Stimulated activated CD4-positive, alpha-beta T cell treated with anti-CD3 and anti-CD28 coated beads, Interleukin-12 subunit alpha, Interleukin-12 subunit beta, amount 100 ng/mL, for 24 hours (primary cell): ENCODE measurements at places on chromosomes 7 and 10.

DNA sequence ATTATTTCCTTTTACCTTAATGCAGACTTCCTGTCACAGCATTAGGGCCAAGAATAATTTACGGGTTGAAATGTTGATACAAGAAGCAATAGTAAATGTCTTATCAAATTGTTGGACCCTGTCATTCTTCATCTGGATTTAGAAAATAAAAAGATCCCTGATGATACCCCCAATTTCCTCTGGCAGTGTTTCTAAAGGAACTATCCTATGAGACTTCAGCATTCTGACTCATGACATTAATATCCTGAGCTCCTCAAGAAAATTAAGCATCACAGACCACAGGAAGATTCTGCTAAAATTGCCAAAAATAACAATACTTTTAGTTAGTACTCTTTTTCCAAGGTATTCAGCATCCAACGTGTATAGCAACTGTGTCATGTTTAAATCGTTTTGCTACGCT lies 490.5 kb upstream of the ANKRD30A start:
- DNase-seq, result no peak

DNA sequence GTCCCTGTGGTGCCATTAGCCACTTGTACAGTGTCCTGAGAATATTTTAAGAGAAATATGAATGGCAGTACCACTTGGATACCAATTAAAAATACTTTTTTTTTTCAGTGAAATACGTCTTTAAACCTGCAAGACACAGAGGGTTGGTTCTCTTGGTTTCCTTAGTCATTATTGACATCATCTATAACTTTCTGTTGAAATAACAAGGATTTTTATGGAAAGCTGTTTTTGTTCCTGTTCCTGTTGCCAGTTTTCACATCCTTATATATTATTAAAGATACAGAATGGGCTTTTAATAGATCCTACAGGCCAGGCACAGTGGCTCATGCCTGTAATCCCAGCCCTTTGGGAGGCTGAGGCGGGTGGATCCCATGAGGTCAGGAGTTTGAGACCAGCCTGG lies 579.9 kb downstream of the AUTS2 start:
- no peak for DNase-seq

DNA sequence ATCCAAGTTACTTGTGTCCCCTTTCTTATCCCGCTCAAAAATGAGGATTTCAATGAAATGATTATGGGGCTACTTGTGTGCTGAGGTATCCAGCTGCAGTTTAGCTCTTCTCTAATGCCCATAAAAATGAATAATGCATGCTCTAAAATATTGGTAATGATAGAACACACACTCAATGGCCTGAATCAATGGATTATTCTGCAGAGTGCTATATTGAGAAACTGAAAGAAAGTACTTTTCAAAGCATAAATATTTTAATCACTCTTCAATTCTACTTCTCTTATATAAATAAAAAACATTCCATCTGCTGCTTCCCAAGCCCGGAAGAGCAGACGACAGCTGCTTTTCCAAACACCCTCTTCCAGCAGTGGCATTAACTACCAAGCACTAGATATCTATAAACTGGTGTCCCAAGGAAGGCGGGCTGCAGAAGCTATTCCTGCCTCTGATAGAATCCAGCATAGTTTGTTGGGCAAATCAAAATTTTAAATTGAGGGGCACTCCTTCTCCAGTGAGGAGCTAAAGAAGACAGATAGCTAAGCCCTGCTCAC lies 284.9 kb upstream of the AOAH start:
- no peak for DNase-seq

DNA sequence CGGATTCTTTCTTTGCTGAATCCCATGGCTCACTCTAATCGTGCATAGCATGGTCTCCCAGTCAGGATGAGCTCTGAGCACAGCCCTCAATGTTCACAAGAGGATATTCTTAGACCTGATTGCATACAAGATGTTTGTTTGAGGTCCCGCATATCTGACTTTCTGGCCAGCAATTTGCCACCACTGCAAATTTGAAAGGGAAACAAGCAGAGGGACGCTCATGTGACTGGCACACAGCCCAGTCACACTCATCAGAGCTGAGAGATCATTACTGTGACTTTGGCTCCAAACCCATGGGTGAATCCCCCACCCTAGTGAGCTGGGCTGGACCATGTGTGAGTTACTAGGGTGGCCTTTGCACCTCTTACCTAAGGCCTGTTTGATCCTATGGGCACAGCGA lies 9.9 kb downstream of the TAS2R41 start:
- no peak for DNase-seq

- DNase-seq, result no peak
Measured at GRCh38 chr10:72123616-72124015, 35.3 kb upstream of the SPOCK2 start.

GRCh38 chr7:1632916-1633785 lies 36.9 kb upstream of the ELFN1 start:
- no peak for DNase-seq

DNA sequence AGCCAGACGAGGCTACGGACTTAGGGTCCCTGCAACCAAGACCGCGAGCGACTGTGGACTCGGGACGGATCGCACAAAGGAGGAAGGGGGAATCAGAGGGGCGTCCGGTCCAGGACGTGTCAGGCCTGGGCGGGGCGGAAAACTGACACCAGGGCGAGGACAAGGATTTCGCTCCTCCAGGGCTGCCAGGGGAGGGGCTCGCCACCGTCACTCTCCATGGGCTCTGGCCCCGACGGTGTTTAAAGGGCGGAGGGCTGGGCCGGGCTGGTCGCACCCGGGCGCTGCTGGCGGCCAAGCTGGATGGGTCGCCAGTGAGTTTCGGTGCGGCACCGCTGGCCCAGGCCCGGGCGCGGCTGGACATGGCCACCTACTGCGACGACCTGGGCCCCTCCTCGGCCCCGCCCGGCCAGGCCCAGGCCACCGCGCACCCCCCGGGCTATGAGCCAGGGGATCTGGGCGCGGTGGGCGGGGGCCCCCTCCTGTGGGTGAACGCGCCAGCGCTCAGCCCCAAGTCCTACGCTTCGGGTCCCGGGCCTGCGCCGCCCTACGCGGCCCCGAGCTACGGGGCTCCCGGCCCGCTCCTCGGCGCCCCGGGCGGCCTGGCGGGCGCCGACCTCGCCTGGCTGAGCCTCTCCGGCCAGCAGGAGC lies at the start of gene FOXI2:
TSS of gene FOXI2 (plus strand) at position 271 of the 648 bp plus-strand sequence. CDS start at position 360, 89 bp downstream.
- no peak for DNase-seq

DNA sequence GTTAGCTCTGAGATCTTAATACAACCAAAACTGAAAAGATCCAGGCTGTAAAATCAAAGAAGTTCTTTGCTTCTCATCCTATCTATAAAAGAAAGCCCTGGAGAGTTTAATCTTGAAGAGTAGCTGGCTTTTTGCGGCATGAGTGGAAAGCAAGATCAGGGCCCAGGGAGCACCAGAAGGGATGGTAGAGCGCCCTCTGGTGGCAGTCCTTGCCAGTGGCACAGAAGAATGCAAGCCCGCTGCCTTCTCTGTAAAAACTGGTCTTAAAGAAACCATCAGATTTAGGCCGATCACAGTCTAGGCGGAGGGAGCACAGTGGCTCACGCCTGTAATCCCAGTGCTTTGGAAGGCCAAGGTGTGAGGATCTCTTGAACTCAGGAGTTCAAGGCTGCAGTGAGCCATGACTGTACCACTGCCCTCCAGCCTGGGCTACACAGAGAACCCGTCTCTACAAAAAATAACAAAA lies 35.6 kb downstream of the CPN1 start:
- DNase-seq, result peak; percentile 59

DNA sequence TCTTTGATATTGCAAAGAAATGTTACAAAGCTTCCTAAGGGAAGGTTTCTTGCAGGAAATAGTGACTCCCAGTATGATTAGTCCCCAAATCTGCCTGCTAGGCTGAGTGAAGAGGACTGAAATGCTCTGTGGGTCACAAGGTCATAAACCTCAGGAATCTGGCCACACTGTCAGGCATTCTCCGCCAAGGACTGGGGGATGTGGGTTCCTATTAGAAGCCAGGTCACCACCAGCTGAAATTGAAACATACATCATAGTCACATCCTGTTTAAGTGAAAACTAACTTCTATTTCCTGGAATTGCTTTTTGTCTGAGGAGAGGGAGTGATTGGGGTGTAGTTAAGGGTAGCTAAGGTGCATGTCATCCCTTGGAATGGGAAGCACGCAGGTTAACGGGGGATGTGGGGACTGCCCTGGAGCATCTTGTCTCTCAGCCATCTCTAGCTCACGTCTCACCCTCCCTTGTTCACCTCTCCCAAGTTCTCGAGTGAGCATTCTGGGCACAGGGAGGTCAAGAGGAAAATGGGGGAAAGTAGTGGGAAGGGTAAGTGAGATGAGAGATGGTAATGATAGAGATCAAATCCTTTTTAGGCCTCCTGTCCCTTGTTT lies 12.0 kb upstream of the GSAP start:
- no peak for DNase-seq
